Pancreas (tissue), 10 donors: ENCODE measurements at places on chromosomes 7 and 10. TPM values are rescaled to one million over a fixed set of nuclear protein-coding genes. Genes with fewer than 3 reads are reported as not detected.

The NPY gene
- 58.7 TPM for polyA plus RNA-seq

The KCNMA1 gene
- polyA plus RNA-seq = 9.6 TPM

The HOXA5 gene
- polyA plus RNA-seq = 1.2 TPM

The AKR1C4 gene
- polyA plus RNA-seq = not detected

The HOXA2 gene
- 0.28 TPM for polyA plus RNA-seq
